ENCODE measurements at places on chromosomes 2 and 18.

DNA sequence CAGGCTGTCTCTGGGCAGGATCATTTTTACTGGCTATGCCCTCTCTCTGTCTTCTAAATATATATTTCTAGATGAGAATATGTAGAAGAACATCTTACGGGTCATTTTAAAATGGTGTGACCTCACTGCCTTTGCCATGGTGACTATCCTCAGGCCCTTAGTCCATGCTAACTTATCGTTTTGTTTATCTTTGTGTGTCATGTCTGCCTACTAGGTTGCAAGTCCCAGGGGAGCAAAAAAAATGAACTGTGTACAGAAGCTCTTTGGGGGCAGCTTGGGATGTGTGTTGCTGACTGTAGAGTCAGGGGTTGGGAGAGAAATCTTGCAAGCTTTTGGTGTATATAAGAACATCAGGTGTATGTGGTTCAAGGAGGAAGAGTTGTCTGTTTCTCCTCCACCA is 11.0 kb downstream of the CPSF3 start:
- no peak for DNase-seq

DNA sequence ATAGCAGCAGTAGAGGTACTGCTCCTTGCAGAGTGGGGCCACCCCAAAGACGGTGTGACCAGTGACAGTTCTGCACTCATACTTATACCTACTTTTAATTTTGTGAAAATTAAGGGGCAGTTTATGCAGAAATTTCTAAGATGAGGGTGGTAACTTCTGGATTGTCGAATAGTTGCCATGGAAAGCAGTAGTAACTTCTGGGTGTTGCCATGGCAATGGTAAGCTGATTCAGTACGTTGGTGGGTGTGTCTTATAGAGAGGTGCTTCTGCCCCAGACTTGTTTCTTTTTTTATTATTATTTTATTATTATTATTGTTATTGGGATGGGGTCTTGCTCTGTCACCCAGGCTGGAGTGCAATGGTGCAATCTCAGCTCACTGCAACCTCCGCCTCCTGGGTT is 82.8 kb upstream of the L3MBTL4 start:
- no peak for DNase-seq

DNA sequence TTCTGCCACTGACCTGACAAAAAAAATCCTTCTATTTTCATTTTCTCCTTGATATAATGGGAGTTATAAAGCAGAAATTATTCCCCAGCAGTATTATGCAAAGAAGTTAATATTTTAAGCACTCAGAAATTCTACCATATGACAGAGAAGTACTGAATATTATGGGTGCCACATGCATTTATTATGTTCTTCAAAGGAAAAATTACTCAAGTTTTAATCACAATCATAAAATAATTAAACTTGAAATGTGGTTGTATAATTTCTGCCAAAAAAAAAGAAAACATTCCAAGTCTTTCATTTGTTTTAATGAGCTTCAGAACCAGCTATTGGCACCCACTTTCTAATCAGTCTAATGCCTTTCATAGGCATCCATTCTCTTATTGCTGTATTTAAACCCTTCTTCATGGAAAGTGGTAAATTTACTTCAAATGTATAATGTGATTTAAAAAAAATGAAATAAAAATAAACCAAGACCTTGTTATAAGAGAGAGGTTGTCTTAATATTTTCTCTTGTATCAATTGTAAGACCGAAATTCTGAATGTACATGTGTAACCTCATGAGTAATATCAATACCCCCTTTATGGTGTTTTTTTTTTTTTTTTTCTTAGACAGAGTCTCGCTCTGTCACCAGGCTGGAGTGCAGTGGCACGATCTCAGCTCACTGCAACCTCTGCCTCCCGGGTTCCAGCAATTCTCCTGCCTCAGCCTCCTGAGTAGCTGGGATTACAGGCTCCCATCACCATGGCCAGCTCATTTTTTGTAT is 302.3 kb downstream of the IRS1 start:
- DNase-seq = no peak

- no peak for DNase-seq
Measured at GRCh38 chr18:66560094-66560493, 43.8 kb downstream of the CDH19 start.

- no peak for DNase-seq
Measured at GRCh38 chr2:95059656-95060370, 34.3 kb downstream of the MAL start.

DNA sequence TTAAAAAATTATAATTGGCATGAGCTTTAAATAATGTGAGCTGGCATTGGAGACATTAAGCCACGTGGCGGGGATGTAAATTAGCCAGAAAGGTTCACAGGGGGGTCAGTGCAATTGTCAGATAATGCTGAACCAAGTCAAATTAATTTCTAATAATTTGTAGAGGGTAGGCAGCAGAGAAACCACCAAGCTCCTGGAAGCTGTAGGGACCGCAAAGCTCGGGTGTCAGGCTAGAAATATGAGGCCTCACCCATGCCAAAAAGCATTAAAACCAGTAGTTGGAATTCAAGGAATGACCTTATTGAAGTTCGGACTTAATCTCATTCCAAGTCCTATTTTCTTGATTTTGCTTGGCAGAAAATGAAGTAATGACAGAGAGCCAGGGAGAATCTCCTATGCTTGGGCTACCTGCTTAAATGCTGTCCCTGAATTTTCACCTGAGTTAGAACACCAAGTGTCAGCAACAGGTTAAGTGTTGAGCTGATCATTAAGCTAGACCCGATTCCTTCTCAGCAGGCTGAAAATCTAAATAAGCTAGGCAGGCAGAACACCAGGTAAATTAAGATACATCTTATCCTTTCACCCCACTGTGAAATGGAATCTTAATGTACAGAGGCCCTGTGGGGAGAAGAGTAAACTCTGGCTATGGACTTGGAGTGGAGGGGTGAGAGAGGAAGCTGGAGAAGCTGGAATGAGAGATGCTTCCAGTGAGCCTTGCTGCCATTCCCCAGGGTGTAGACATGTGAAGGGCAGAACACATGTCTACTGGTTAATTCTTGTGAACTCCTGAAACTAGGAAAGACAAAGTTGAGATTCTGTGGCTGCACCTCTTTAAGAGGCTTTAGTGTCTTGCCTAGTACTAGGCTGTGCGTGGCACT is 520.0 kb downstream of the SLC4A3 start:
- no peak for DNase-seq

DNA sequence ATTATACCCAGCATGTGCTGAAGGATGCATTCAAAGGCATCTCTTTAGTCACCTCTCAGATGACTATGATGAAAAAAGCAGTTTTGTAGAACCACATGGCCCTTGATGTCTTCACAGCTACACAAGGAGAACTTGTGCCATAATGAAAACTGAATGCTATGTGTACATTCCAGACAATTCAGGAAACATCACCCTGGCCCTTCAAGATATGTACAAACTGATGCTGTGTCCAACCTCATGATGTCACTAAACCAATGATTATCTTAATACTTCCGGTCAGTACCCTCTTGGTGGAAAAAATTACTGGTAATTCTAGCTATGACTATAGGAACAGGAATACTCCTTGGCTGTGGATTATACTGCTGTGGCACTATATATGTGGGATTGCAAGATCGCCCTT is 20.0 kb downstream of the DUSP11 start:
- DNase-seq = no peak
